ENCODE measurements at places on chromosomes 1 and 21.
A peak's percentile ranks its signal among the peaks of the same experiment; 100 is the strongest.

- DNase-seq, result no peak
Measured at GRCh38 chr1:36516372-36517010, 33.8 kb upstream of the CSF3R start.

- DNase-seq, result no peak
Measured at GRCh38 chr1:116253566-116254382, 119.3 kb upstream of the ATP1A1 start.

DNA sequence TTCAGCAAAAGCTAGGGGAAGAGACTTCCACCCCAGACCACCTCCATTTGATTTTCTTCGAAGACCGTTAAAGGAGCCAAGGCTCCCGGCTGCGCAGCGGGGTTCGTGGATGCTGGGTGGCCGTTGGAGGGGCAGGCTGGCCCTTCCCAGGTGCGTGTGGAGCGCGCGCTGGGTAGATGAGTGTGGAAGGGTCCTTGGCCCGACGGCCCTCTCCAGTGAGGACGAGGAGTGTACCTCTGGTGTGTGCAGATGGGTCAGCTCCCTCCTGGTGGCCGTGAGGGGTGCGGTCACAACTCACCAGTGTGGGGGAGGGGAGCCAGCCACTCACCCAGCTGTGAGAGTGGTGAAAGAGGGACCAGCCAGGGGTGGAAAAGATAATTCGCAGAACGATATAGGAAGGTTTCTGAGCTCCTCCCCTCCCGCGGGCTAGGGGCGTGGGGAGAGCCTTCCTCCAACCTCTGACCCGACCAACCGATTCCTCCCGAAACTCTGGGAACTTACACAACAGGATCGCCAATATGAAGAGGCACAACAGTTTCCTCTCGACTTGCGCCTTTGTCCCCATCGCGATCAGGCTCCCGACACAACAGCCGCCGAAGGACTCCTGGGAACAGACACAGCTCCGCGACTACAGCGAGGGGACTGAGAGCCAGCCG, at the start of gene F11R:
Gene F11R, minus strand, starts transcription at position 644 of the 656 bp plus-strand sequence. Its CDS starts 79 bp downstream, at position 565.
- DNase-seq, result peak; percentile 79

GRCh38 chr1:113893267-113893666, 5.9 kb upstream of the BCL2L15 start:
- DNase-seq, result no peak

GRCh38 chr1:219342836-219343235, 169.2 kb downstream of the LYPLAL1 start:
- DNase-seq, result no peak

- DNase-seq, result peak; percentile 41
Measured at GRCh38 chr1:10522322-10522860, 47.6 kb downstream of the PEX14 start.

DNA sequence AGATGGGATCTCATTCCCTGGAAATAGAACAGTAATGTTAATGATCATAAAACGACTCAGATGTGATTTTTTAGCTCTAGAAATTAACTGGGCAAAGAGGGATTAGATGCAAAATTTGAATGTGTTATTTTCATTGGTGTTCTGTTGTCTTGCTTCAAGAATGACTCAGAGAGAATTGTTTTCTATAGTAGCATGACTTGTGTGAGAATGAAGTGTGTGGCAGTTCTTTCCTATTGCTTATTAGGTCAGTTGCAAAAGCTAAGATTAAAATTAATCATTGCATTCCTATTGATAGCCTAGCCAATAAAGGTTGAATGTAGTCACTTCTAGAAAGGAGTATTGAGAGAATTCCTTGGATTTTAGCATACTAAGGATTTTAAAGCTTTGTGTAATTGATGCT, 22.9 kb downstream of the SPEN start:
- no peak for DNase-seq

DNA sequence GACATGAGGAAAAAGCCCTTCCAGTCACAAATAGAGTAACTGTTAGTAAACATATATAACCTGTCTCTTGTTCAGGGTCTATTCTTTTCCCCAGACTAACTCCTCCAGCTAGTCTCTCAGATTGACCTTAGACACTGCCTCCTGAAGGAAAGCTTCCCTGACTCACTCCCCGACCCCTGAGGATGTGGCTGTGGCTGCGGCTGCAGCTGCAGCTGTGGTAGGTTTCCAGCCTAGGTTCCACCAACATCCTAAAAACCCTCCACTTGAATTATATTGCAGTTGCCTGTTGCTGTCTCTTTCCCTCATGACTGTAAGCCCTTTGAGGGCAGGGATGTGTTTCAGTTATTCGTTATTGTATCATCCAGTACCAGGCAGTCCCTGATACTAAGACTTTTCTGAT, 132.9 kb upstream of the C1orf21 start:
- no peak for DNase-seq

- DNase-seq, result no peak
Measured at GRCh38 chr1:20099533-20099932, 19.8 kb downstream of the PLA2G2D start.

GRCh38 chr1:114453361-114453784, 57.6 kb downstream of the TRIM33 start:
- DNase-seq, result no peak

- DNase-seq, result no peak
Measured at GRCh38 chr1:84722794-84723193, 32.5 kb upstream of the SSX2IP start.

GRCh38 chr1:199678771-199679170, 348.7 kb upstream of the NR5A2 start:
- DNase-seq, result no peak

GRCh38 chr1:16984717-16985116, 4.3 kb upstream of the MFAP2 start:
- no peak for DNase-seq

- no peak for DNase-seq
Measured at GRCh38 chr21:43282358-43283120, 113.7 kb downstream of the CRYAA start.

DNA sequence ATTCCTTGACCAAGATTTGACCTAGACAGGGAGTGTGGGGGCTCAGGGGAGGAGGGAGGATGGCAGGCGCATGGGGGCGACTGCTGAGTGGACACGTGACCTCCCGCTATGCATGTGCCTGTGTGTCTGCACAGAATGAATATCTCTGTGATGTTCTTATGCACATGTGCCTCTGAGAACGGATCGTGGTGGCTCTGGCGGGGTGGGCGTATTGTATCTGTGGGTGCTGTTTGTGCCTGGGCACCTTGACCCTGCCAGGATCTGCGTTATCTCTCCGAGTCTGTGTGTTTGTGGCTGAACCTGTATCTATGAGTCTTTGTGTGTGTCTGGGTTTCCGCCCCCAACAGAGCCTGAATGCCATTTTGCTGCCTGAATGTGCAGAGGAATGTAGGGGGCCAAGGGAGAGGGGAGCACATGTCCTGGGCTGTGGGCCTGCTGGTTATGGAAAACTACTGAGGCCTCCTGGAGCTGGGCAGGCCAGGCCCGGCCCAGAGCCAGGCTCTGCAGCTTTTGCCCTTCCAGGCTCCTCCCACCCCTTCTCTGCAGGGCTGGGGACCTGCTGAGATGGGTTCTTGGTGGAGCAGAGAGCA, 102.5 kb downstream of the EBNA1BP2 start:
- no peak for DNase-seq

- DNase-seq, result no peak
Measured at GRCh38 chr1:3183411-3183810, 114.4 kb downstream of the PRDM16 start.

DNA sequence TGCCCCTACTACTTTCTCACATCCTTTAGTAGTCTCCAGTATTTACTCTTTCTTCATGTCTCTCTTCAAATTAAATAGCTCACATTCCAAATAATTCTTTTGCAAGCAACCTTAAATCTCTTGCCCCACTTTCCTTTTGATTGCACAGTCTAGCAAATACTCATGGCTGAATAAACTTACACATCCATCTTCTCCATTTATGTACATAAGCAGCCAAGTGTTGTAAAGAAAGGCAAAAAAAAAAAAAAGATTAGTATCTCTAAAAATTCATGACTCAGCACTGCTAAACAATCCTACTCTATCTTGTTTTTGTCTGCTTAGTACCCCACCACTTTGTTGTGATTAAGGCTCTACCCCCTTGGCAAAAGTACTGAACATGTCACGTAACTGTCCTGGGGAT, 42.6 kb downstream of the F13B start:
- DNase-seq, result no peak

GRCh38 chr21:38756746-38757145, 49.0 kb upstream of the ETS2 start:
- no peak for DNase-seq

- no peak for DNase-seq
Measured at GRCh38 chr1:6860401-6860800, 75.1 kb downstream of the CAMTA1 start.

GRCh38 chr21:35857095-35857494, 203.2 kb downstream of the SETD4 start:
- DNase-seq, result no peak

- DNase-seq, result no peak
Measured at GRCh38 chr1:1876335-1876930, 14.5 kb downstream of the GNB1 start.

DNA sequence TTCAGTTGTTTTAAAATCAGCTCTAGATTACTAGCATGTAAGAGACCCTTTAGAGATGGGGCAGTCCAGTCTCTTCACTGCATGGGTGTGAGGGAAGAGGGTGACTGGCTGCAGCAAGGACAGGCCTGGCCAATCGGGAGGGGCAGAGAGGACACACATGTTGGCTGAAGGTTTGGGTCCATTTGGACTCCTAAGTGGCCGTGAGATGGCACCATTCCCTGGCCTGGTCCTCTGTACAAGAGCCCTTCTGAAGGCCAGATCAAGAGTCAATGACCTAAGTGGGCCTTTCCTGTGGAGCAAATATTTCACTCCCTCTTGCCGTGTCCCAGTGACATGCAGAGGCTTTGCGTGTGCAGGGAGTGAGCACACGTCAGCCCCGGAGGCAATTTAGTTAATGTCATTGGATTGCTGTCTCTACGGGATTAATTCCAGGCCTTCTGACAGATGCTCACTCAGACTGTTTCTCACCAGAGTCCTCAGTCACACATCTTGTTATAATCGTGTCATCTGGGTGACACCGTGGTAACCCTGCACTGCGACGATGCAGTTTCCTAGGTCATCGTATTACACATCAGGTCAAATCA, 613.0 kb downstream of the NPHP4 start:
- DNase-seq, result no peak

- DNase-seq, result no peak
Measured at GRCh38 chr1:208923946-208924720, 659.4 kb upstream of the CAMK1G start.

DNA sequence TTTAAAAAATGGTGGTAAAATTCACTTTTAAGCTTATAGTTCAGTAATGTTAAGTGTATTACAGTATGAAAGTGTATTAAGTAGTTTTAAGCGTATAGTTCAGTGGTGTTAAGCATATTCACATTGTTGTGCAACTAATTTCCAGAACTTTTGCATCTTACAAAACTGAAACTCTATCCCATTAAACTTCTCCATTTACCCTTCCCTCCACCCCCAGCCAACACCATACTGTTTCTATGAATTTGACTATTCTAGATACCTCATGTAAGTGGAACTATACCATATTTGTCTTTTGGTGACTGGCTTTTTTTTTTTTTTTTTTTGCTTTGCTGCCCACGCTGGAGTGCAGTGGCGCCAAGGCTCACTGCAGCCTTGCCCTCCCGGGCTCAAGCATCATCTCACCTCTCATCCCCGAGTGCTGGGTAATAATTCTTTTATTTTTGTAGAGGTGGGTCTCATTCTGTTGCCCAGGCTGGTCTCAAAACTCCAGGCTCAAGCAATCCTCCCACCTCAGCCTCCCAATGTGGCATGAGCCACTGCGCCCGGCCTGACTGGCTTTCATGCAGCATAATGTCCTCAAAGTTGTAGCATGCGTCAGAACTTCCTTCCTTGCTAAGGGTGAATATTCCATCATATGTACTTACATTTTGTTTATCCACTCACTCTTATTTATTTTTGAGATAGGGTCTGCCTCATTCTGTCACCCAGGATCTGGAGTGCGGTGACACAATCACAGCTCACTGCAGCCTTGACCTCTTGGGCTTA, 45.1 kb upstream of the BMP8B start:
- no peak for DNase-seq
